ENCODE measurements at places on chromosomes 7 and 10.

DNA sequence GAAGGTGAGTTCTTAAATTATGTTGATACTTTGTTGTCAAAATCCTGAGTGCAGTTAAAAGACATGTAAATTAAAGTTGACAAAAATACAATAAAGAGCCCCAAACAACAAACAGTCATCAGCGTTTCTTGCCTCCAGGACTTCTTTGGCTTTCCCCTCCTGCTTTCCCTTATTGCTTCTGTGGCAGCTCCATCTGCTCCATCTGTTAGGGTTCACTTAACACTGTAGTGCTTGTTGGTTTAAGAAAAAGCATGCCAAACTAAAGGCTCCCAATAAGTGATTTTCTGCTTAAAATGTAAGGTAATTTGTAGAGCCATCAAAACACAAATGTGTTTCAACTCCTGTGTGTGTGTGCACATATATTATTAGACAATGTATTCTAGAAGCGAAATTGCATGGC lies 254.3 kb upstream of the GNAI1 start:
- no peak for DNase-seq

GRCh38 chr7:134454277-134454676 lies 4.6 kb downstream of the AKR1B1 start:
- DNase-seq = no peak

DNA sequence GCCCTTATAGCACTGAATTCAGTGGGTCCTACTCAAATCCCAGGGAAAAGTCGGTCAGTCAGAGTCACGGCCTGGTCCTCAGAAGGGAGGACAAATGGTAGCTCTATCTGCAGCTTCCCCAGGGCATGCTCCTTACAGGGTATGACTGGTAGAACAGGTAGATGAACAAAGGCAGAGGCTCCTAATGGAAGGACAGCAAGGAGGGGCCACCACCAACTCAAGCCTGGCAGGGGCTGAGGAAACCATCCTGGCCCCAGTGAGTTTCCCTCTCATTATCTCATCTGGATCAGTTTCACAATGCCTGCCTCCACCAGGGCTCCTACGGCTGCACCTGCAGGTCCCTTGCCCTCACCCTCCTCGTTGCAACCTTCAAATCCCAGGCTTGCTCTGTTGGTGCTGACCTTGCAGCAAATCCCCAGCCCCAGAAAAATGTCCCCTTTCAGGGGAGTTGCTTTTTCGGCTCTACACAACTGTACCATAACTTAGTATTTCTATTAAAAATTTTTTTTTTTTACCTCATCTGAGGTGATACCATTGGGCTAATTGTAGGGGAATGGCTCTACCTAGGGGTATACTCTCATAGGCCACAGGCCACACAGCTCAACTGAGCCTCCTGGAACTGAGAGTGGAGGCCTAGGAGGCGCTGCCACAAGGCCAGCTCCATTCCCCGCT lies 2.4 kb upstream of the MYO1G start:
- DNase-seq = no peak

- no peak for DNase-seq
Observed at GRCh38 chr10:122199070-122199469, 72.0 kb upstream of the BTBD16 start.

DNA sequence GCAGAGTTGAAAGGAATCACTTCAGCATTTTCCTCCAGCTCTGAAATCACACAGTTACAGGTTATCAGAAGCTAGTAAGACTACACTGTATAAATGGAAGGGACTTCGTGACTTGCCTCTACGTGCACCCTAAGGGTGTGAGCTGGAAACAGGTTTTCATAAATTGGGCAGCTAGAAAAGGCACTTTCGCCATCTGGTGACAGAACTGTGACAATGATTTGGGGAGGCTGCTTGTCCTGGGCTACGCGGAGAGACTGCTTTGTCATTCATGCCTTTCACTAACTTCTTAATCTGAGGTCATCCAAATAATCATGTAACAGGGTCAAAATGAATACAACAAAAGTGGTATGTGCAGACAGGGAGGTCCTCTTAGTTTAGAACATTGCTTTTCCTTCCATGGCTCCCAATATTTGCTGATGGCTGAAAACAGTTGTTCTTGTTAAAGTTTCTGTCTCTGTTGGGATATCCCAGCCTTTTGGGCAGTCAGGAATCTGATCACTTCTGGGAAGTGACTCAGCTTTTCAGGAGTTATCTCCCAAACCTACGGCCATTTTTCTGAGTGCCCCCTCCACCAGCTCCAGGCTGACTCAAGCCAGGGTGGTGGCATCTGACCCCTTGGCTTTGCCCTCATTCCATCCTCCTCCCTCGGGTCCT lies 17.8 kb downstream of the VWC2 start:
- no peak for DNase-seq

GRCh38 chr10:43904301-43904700 lies 255.6 kb upstream of the ZNF32 start:
- DNase-seq = no peak

DNA sequence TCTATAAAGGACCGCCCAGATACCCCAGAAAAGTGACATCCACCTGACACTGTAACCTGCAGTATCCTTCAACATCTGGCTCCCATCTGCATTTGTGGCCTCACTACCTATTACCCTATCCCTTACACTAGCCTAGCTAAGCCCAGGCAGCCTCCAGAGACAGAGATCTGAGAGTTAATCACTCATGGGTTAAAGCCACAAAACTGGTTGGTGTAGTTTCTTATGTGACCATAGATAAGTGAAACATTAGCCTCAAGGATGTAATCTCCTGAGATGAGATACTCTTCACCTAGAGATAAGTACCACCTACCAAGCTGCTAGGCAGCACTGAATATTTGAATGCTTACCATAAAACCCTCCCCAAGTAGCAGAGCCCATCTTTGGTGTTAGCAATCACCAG lies 35.4 kb downstream of the CTTNBP2 start:
- DNase-seq = no peak

GRCh38 chr7:121436136-121436535 lies 40.0 kb upstream of the FAM3C start:
- DNase-seq = no peak

GRCh38 chr10:11700539-11700938 lies 41.6 kb upstream of the ECHDC3 start:
- DNase-seq = no peak

DNA sequence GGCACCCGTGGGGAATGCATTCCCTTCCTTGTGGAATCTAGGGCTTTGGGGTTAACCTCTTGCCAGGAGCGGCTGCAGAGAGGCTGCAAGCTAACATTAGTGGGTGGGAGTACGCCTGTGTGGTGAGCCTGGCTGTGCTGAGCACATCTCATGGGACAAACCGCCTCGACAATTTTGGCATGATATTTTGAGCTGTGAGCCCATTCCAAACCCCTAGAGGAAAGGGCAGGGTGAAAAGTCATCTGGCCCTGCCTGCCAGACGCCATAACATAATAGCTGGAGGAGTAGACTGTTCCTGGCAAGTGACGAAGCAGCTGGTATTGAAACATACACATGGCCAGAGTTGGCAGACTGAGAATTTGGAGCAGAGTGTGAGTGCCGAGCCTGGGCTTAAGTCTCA lies 110.0 kb downstream of the TACC2 start:
- no peak for DNase-seq

DNA sequence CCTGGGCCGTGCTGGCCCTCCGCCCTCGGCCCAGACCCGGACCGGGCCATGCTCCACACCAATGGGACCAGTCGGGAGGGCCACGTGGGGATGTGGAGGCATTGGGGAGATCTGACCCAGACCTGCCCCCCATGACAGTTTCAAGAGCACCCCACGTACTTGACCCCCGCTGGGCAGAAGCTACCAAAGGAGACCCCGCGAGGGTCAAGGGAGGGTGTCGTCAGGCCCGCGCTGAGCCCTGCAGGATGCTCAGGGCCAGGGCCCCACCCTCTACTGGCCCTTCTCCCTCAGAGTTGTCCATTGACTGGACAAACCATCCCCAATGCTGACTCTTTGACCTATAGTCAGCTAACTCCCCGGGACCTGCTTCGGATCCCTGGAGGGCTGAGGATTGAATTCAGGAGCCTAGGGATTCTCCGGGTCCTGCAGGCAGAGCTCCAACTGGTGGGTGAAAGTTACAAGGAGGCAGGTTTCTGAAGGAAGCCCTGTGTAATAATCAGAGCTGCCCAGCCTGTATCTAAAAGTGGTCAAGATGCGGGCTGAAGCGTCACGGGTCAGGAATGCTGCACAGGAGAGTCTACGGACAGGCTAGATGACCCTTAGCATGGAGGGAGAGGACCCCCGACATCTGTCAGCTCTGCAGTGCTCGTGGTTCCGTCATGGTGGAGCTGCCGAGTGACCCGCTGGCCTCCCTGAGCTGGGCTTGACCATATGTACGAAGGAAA lies 498 bp upstream of the CALHM2 start:
- DNase-seq = no peak

DNA sequence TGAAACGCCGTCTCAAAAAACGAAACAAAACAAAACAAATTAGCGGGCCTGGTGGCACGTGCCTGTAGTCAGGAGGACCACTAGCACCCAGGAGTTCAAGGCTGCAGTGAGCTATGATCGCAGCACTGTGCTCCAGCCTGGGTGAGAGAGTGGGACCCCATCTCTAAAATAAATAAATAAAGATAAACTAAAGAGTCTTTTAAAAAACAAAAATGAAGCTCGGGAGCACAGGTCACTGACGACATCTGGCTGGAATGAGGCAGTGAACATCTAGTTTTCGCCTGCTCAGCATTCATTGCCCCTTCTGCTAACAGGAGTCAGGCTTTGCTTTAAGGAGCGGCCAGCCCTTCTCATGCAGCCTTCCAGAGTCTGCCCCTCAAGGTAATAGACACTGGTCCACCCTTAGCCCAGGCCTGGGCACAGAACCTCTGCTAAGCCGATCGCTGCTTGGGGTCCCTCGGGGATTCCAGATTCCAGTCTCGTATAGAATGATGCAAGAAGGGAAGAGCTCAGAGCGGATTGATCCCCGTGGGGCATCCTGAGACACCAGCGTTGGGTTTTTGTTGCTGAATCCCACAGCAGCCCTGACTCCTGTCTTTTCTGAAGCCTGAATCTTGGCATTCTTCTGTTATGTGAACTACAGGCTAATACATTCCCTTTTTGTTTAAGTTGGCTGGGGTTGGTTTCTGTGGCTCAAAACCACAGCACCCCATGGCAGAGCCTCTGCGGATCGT lies 14.2 kb upstream of the FOXK1 start:
- DNase-seq = peak; percentile 74

GRCh38 chr10:69318867-69319727 lies 40.8 kb downstream of the HK1 start:
- no peak for DNase-seq

GRCh38 chr10:11395581-11396310 lies 215.7 kb downstream of the USP6NL start:
- DNase-seq = no peak

DNA sequence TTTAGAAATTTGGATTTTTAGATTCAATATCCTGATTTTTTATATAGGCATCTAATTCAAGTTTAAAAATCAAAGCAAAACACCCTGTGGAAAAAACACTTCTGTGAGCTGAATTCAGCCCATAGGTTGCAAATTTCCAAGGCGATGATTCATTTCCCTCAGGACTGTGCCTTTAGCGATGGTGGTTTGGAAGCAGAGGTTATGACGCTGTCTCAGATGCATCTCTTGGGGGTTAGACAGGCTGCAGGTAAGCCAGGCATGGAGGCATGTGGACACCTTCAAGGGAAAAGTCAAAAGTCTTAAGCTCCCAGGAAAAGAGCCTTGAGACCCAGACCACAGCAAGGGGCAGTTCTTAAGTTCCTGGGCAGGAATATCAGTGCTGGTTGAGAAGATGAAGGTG lies 9.5 kb upstream of the FRA10AC1 start:
- DNase-seq = no peak

DNA sequence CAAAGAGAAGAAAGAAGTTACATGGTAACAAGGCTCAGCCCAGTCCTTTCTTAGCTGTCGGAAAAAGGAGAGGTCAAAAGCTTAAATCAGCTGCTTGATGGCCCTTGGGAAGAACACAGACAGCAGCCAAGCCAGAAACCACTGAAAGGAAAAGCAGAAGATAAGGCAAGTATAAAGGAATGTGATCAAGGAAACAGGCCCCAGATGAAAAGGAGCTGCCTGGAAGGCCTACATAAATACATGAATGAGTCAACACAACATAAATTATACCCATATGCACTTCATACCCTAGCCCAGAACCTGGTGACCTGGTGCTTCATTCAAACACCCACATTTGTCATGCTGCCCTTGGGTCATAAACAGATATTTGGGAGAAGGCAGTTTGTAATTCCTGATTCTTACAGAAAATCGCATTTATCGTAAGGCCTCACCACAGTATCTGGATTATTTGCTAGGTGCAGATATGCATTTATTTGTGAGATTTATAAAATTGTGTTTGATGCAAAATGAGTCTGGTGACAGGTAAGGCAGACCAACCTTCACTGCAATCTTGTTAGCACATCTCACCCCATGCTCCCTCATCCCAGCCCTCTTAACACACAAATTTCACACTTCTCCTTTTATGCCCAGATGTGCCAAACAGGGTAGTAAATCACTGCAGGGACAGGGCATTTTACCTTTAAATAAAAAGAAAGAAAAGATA lies 94.9 kb upstream of the KCNIP2 start:
- DNase-seq = peak; percentile 91

DNA sequence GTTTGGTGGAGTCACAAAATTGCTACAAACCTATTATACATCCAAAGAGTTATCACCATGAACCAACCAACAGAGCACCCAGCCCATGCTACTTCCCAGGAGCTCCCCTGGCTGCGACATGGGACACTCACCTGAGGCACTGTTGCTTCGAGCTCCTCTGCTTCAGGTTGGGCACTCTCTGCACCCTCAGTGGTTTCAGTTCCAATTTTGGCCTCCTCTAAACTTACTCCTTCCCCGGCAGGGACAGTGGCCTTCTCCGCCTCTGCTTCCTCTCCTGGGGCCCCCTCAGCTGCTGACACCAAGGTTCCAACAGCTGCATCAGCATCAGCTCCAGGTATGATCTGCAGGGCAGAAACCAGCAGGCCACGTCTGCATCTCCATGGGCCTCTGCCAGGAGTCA lies 120.4 kb upstream of the TARP start:
- DNase-seq = no peak

DNA sequence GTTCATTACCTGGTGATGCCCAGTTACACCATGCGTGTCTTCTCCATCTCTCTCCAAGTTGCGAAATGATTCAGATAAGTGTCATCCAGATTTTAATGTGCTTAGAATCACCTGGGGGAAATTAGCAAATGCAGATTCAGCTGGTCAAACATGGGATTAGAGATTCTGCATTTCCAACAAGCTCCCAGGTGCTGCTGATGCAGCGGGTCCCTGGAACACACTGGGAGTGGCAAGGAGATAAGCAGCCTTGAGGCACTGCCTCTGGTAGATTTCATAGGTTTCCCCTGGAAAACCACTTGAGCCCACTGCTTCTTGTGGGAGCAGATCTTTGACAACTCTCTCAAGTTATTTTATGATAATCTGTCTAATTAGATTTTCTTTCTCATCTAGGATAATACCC lies 196.0 kb upstream of the C7orf33 start:
- DNase-seq = no peak

- no peak for DNase-seq
Observed at GRCh38 chr10:102677331-102678067, 33.2 kb downstream of the TRIM8 start.
